Esophagus squamous epithelium (tissue), 5 donors: ENCODE measurements at places on chromosomes 4 and X.

- DNase-seq, result no peak
Observed at GRCh38 chr4:189385098-189385497, 555.6 kb upstream of the FRG1 start.

DNA sequence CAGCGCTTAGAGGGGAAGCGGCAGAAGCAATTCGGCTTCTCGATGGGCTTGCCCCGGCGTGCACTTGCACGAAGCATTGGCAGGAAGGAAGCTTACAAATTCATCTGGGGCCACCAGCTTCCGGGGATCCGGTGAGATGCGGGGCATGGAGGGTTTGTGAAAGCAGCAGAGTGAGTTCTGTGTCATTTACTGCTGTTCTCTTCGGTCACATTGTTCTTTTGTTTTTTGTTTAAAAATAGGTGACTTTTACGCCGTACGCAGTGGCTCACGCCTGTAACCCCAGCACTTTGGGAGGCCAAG is 47.0 kb downstream of the ASMT start:
- DNase-seq, result no peak

DNA sequence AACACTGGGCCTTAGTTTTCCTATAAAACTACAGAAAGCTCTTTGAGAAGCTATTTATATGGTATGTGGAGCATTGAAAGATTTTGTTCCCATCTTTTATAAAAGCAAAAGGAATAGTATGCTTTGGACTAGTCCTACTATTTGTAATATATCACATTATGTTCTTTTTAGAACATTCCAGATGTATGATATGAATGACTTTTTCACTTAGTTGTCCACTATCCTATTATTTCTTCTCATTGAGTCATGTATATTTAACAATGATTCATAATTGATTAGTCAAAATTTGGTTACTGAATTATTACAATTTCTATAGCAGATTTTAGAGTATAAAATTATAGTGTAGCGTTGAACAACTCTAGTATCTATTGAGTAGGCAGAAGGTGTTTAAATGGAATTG is 34.2 kb downstream of the RASSF6 start:
- no peak for DNase-seq

DNA sequence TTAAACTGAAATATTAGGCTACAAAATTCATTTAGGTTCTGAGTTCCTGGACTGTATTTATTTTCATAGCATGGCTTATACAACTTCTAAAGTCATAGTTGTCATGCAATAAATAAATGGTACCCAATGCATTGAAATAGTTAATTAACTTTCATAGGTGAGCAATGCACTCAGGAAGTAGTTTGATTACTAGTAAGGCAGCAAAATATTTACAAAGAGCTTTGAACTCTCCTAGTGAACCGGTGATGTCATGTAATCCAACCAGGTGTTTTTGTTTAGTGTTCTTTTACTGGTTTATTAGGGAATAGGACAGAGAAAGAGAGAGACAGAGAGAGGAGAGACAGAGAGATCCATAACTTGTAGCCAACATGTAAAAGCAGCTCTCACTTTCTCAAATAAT is 228.6 kb upstream of the CTSO start:
- DNase-seq, result no peak

- no peak for DNase-seq
Observed at GRCh38 chr4:30056016-30056766, 664.0 kb upstream of the PCDH7 start.

DNA sequence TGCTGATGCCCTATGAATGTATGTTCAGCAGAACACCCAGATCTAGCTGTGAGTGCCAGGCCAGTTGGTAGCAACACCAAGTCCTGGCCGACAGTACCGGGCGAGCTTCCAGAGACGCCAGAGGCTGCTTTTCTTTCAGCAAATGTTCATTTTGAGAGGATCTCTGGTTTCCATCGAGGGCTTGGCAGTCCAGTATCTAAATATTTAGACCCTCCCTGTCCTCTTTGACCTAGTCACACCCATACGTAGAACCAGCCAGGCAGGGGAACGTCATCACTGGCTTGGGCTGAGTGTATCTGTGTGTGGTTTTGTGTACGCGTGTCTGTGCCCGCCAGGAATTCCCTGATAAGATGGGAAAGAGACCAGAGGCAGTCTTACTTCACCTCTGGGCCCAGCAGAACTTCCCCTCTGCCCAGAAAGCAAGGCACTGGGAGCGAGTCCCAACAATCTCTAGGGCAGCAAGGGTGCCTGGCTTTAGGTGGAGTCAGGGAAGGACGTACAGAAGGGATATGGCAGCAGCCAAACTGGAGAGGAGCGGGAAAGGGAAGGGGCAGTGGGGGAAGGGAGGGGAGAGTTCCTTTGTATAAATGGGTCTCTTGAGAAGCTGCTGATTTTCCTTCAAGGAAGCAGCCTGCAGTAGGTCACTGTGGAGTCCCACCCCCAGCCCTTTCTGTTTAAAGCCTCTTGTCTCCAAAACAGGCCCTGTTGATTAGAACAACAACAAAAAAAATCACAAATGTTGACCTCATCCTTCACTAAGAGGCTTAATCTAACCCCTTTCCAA is 15.0 kb upstream of the ELF4 start:
- DNase-seq, result no peak

- no peak for DNase-seq
Observed at GRCh38 chrX:15158736-15159406, 111.0 kb downstream of the ASB9 start.

- no peak for DNase-seq
Observed at GRCh38 chr4:128653527-128654444, 155.7 kb upstream of the JADE1 start.

DNA sequence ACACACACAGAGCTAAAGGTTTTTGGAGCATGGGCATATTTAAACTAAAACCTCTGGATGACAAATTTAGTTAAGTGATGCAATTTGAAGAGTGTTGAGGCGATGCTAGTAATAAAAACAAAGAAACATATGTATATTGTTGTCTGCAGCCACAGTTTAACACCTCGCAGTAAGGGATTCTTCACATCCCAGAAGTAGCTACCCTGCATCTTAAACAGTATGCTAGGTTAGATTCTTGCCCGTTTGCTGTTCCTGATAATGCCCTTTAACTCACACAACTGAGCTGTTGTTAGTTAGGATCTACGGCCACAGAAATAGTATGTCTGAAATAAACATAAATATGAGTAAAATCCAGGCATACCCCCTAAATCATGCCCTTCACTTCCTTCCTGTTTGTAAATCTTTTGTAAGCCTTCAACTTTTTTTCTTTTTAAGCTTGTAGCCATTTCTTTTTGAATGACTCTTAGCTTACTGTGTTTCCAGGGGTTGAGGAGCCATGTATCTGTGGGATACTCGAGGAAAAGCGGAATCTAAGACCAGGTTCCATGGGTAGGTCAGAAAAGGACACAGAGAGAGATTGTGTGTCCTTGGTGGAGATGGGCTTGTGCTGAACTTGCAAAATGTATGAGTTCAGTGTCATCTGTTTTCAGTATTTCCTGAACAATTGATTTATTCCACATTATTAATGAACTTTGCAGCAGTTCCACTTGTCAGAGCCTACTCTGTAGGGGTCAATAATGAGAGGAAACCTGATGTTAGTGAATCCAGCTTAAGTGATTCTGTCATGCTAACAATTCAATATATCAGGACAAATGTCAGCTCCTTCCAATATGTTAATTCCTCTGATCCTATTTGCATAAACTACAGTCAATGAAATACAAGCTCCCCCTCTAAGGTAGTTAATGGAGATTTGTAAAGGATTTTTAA is 349.6 kb downstream of the GPAT3 start:
- no peak for DNase-seq

DNA sequence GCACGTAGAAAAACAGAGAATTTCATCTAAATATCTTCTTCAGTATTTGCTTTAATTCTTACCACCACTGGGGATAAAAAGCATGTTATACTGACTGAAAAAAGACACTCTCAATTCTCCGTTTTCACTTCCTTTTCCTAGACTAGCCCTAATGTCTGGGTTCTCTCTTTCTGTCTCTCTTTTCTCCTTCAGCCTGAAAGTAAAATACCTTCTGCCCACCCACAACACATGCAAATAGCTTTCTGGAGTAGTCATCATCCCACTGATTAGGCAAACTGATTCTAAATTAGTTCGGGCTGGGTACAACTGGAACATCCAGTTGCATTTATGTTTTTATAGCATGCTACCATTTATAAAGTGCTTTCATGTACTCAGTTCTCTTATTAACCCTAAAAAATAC is 142.4 kb upstream of the ANKRD50 start:
- DNase-seq, result no peak

GRCh38 chr4:1379351-1379781 is 26.9 kb downstream of the NKX1-1 start:
- DNase-seq, result no peak

GRCh38 chr4:185708348-185708747 is 103.6 kb downstream of the SORBS2 start:
- no peak for DNase-seq

- DNase-seq, result no peak
Observed at GRCh38 chrX:120286733-120287512, 24.3 kb downstream of the TMEM255A start.

DNA sequence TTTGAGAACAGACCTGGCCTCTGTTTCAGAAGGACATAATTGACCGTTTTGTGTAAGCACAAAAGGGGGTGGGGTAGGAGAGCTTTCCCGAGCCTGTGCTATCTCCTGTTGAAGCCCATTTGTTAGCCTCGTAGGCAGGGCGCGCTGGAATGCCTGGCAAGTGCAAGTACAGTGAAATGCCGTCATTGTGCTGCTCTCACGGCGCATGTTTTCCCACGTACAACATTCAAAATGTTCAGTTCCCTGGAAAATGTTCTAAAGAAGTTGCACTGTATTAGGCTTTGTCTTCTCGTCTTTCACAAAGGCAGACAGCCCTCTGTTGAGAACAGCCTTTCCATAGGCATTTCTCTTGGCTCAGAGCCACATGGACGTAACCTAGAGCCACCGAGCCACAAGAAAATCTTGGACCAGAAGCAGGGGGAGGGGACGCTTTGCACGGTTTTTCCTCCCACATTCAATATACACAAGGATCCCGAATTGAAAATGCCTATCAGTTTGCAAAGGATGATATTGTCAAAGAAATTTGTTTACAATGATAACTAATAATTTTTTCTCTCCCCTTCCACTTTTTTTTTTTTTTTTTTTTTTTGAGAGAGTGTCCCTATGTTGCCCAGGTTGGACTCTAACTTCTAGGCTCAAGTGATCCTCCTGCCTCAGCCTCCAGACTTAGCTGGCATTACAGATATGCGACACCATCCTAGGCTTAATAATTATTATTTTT is 54.6 kb upstream of the RAPGEF2 start:
- DNase-seq, result no peak

- DNase-seq, result no peak
Observed at GRCh38 chr4:85779165-85779564, 304.2 kb downstream of the ARHGAP24 start.

GRCh38 chr4:43339435-43339834 is 446.9 kb downstream of the GRXCR1 start:
- DNase-seq, result no peak

GRCh38 chr4:10131202-10131601 is 14.6 kb upstream of the WDR1 start:
- DNase-seq, result no peak

GRCh38 chrX:122582280-122582974 is 601.7 kb upstream of the GRIA3 start:
- no peak for DNase-seq
